ENCODE measurements at places on chromosomes 1 and 21.

- peak; percentile 70 for DNase-seq
Observed at GRCh38 chr1:45569962-45570581, 13.8 kb upstream of the NASP start.

DNA sequence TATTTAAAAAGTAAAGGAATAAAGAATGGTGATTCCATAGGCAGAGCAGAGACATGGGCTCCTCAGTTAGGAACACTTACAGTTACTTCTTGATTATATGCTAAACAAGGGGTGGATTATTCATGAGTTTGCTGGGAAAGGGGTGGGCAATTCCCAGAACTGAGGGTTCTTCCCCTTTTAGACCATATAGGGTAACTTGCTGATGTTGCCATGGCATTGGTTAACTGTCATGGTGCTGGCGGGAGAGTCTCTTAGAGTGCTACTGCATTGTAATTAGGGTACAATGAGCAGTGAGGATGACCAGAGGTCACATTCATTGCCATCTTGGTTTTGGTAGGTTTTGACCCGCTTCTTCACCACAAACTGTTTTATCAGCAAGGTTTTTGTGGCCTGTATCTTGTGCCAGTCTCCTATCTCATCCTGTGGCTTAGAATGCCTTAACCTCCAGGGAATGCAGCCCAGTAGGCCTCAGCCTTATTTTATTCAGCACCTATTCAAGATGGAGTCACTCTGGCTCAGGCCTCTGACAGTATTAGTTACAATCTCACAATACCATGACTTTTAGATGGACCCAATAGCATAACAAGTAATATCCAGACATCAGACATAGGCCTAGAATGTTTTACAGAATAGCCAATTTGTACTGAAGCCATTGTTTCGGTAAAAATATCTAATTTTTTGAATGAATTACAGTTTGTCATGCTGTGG lies 106.8 kb downstream of the ZBTB18 start:
- DNase-seq: no peak

DNA sequence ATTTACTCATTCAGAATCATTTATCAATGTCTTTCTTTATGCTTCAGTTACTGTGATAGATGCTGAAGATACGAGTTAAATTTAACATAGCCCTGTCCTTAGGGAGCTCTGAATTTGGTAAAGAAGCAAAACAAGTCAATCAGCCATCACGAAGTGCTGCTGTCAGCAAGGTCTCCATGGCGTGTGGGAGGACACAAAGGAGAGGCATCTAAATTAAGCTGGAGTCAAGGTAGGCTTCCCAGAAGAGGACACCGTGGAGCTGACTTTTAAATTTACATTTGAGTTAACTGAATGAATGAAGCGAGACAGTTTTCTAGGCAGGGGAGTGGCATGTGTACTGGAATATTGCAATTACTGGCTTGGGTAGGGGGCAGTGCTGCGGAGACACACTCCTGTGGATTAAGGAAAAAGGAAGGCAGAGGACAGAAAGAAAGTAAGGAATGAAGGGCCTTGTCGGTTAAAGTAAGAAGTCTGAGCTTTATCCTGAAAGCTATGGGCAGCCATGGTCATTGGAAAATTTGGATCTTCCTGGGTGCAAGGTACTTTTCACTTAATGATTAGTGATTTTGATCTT lies 41.3 kb upstream of the C1orf87 start:
- DNase-seq: no peak

DNA sequence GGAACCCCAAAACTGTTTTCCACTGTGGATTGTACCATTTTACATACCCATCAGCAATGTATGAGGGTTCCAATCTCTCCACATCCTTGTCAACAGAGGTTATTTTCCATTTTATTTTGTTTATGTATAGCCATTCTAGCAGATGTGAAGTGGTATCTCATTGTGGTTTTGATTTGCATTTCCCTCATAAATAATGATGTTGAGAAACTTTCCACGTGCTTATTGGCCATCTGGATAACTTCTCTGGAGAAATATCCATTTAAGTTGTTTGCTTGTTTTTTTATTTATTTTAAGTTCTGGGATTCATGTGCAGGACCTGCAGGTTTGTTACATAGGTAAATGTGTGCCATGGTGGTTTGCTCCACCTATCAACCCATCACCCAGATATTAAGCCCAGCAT lies 280.2 kb upstream of the USP25 start:
- DNase-seq: no peak

DNA sequence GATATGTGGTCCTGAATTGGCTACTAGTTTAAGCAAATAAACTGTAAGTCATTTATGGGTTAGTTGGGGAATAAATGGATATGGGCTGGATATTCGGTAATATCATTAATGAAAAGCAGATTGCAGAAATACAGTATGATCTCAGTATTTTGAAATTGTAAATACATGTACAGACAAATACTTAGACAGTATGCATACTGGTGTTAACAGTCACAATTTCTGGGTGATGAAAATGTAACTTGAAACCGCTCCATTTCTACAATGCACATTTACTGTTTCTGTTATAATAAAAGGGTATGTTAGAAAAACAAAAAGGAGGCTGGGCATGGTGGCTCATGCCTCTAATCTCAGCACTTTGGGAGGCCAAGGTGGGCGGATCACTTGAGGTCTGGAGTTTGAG lies 28.0 kb downstream of the BLZF1 start:
- DNase-seq: no peak

DNA sequence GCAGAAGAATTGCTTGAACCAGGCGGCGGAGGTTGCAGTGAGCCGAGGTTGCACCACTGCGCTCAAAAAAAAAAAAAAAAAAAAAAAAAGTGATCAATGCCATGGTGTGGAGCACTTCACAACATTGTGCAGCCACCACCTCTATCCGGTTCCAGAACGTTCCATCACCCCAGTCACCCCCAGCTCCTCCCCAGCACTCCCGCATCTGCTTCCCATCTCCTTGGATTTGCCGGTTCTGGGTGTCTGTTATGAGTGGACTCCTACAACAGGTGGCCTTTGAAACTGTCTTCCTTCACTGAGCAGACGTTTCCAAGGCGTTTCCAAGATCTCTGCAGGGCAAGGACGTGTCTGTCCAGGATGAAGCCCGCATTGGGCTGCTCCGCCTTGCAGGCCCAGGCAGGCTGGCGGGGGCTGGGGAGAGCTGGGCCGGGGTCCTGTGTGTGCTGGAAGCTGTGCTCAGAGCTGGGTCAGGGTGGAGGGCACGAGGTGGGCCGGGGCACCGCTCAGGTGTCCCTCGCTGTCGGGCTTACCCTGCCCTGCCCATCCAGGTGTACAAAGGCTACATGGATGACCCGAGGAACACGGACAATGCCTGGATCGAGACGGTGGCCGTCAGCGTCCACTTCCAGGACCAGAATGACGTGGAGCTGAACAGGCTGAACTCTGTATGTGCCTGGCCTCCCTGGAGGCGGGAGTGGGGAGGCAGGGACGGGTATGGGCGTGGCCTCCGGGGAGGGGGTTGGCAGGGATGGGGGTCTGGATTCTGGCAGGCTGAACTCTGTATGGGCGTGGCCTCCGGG lies 14.9 kb upstream of the LRRC3 start:
- no peak for DNase-seq

DNA sequence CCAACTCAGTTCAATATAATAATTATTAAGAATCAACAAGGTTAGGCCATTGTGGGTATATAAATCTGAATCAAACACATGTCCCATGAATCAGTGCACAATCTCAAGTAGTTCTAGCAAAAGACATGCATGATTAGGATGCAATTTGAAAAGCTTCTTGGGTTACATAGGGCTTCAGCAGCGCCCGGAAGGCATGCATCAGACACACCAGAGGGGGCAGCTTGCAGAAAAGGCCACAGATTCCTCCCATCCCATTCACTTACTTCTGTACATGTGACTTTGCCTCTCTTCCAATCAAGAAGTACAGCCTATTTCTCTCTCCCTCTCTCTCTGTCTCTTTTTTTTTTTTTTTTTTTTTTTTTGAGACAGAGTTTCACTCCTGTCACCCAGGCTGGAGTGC lies 91.8 kb downstream of the KCNN3 start:
- DNase-seq: no peak

DNA sequence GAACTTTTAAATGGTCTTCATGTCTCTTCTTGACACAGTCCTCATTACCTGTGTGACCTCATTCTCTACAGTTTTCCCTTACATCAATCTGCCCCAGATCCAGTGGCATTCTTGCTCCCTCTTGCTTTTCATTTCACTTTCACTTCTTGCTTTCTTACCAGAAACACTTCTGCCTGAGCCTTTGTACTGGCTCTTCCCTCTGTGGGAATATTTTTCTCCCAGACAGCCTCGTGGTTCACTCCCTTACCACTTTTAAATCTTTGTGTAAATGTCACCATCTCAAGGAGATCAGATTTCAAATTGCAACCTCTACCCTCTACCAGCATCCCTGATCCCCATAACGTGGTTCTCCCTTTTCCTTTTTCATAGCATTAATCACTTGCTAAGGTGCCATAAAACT lies 73.2 kb downstream of the DISC1 start:
- no peak for DNase-seq

- no peak for DNase-seq
Observed at GRCh38 chr21:35504951-35505466, 455.9 kb upstream of the RUNX1 start.

DNA sequence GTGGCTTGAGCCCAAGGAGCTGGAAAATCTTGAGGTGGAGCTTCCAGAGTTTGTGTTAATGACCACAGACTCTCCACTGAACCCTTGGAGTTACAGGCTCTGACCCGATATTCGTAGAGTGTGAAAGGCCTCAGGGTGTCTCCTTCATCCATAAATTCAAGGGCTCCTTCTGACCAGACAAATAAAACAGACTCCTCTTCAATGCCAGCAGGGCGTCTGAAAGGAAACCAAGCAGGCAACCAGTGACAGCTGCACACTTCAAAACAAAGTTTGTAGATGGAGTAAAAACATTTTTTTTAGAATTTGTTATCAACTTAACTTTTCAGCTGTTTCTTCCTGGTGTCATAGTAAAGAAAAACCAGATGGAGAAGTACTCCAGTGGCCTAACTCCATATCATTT lies 161.1 kb downstream of the KCTD3 start:
- DNase-seq: no peak

DNA sequence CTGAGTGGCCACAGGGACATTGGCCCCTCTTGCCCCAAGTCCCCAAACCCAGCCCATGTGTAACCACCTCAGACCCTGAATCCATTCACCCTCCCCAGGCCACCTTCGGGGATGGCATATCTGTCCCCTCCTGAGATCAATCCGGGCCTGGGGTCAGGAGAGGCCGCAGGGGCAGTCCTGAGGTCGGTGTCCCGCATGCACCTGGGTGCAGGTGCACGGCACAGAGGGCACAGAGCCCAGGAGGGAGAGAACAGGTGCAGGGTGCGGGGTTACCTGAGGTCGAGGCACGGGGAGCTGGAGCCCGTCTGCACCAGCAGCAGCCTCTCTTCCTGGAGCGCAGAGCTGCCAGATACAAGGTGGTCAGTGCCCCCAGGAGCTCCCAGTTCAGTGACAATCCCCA lies 16.8 kb downstream of the PANK4 start:
- no peak for DNase-seq

DNA sequence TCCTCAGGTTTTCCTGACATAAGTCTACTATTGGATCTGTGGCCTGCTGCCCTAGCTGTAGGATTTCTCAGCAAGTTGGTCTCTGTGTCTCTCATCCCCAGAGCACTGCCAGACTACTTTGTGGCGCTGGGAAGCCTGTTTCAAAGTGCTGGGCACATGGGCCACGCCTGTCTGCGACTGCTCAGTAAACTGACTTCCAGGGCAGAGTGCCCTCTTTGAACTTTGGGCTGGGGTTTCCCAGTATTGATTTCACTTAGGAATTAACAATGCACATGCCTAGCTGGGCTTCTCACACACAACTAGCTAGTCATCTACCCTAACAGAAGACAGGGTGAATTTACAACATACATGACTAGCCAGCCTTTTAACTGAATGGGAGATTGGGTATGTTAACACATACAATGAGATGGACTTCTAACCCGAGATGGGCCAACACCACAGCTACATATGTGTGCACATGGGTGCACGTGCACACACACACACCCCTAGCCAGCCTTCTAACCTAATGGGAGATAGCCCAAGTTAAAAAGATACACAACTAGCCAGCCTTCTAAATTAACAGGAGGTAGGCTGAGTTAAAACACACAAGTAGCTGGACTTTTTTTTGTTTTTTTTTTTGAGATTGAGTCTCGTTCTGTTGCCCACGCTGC lies 6.9 kb upstream of the TRIM17 start:
- DNase-seq: no peak

- no peak for DNase-seq
Observed at GRCh38 chr1:81563632-81564031, 237.1 kb upstream of the ADGRL2 start.

- DNase-seq: no peak
Observed at GRCh38 chr1:167357305-167357704, 136.6 kb downstream of the POU2F1 start.

DNA sequence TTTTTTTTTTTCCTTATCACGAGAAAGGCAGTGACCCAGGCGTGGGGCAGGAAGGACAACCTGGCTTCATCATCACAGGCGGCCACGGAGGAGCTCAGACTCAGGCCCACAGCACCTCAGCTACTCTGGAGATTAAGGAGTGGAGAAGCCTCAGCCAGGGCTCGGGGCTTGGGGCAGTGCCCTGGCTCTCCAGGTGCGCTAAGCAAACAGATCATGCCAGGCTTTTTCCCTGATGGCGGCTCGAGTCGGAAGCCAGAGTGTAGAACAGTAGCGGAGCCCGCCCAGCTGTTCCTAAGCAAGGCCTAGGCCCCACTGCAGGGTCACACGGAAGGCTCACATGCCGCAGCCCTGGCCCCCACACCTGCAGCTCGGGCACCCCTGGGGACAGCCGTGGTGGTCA lies 70.7 kb downstream of the AGPAT3 start:
- no peak for DNase-seq

DNA sequence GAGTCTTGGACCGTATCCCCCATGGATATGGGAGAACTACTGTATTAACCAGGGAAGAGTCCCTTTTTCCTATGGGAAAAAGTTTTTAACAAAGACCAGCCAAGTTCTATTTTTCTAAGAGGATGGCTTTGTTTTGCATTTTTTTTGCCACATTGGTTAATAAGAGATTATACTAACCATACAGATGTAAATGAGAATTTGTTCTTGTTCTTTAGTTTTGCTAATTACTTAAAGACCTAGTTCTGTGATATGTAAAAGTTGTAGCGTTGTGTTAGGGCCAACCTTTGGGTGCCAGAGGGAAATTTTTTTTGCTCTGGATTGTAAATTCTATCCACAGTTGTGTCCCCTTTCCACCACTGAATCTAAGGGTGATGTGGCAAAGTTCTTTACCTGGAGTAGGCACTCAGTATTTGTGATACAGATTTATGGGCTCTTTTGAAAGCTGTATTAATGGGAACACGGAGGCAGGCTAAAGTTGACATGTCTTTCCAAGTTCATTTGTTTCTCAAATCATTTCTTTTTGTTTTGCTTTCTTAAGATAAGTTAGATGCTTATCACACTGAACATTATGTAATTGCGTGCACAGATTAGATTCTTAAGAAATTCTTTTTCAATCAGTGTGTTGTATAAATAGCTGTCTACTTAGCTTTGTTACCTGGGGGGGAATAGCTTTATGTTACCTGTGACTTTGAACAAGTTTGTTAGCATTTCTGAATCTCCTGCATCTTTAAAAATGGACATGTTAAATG lies 2.9 kb downstream of the SOAT1 start:
- DNase-seq: no peak

Measured in activated CD4-positive, alpha-beta T cell treated with anti-CD3 and anti-CD28 coated beads, Interleukin-2, amount 50 U/mL, for 48 hours (primary cell).